ENCODE measurements at places on chromosomes 3 and 15. TPM values are rescaled to one million over a fixed set of nuclear protein-coding genes. Genes with fewer than 3 reads are reported as not detected.

The COMMD2 gene
- 9.5 TPM for total RNA-seq

The GCNT3 gene
- total RNA-seq: 0.30 TPM

The DNASE1L3 gene
- total RNA-seq: 33.0 TPM

The LOXL1 gene
- total RNA-seq: 0.75 TPM

The SPATA12 gene
- total RNA-seq: not detected

The HTR3C gene
- total RNA-seq: not detected

The SMCO1 gene
- total RNA-seq: not detected

The GREM1 gene
- total RNA-seq: 2.2 TPM

The PPARG gene
- total RNA-seq: 7.4 TPM

The ROPN1B gene
- total RNA-seq: 0.60 TPM

The AADAC gene
- total RNA-seq: 184 TPM

The CYP1A2 gene
- 120 TPM for total RNA-seq

The ZNF280D gene
- total RNA-seq: 15.8 TPM

The CHDH gene
- 44.7 TPM for total RNA-seq

The MNS1 gene
- total RNA-seq: 0.20 TPM

The BTLA gene
- 0.25 TPM for total RNA-seq

The GOLGA8F gene
- not detected for total RNA-seq

The BCL2A1 gene
- 0.58 TPM for total RNA-seq

The CPNE9 gene
- total RNA-seq: not detected

The RAD51 gene
- total RNA-seq: 0.38 TPM

Measured in left lobe of liver (tissue), 2 donors.